Naive thymus-derived CD8-positive, alpha-beta T cell (primary cell): ENCODE measurements at places on chromosomes 12 and 14.
A peak's percentile ranks its signal among the peaks of the same experiment; 100 is the strongest.

DNA sequence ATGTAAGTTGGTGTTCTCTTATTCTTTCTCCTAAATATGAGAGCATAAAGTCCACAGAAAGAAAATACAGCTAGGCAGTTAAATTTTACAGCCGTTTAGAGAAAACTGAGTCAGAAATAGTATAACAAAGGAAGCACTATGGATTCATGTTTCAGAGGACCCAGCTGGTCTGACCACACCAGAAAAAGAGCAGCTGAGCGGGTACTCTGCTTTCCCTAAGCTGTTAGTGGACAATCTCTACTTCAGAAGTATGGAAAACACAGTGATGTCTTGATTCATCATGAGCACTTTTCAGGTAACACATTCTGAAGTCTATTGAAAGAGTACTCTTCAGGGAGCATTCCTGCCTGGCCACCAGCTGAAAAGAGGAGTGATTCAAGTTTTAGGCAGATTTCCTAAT, 12.4 kb downstream of the PPM1H start:
- no peak for DNase-seq

DNA sequence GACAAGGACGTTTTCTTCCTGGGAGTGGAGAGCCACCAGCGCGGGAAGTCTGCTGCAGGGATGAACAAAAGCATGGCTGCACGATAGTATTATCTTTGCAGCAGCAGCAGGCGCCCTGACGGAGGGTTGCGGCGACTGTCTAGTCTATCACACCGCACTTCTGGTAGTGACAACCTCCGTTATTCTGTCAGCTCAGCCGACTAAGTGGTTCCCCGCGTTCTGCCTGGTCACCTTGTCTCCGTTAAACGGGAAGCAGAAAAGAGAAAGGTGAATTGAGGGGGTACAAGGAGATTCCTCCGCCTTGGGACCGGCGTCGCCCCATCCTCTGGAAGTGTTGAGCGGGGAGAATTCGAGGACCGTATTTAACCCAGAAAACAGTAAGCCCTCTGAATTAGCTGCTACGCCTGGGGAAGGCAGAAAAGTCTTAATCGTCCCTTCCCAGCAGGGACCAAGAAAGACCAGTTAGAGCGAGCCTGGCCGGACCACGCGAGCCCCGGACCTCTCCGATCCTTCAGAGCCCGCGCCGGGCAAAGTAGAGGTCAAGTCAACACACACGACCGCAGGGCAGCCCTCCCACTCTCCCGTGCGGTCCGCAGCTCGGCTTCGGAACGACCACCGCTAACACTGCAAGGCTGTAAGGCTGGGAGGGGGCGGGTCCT, 536 bp upstream of the DAAM1 start:
- DNase-seq = peak; percentile 66

GRCh38 chr12:31034372-31034771, 39.3 kb upstream of the DDX11 start:
- DNase-seq = no peak

DNA sequence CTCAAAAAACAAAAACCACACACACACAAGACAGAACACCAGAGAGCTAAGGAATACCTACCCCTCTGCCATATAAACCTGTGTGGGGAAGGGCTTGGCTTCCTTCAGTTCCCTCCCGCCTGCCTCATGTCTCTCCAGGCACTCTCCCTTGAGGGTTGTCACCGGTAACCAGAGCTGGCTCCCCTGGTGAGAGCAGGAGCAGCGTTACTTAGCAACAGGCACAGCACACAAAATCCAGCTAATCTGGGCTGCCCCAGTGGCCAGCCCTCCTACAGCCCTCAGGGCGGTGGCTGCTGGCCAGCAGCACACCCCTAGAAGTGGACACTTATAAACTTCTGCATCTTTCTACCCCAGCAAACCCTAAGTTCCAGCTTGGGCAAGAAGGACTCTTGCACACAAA, 21.6 kb upstream of the NR4A1 start:
- DNase-seq = no peak

- DNase-seq = no peak
Observed at GRCh38 chr12:12323591-12323990, 26.5 kb downstream of the MANSC1 start.

DNA sequence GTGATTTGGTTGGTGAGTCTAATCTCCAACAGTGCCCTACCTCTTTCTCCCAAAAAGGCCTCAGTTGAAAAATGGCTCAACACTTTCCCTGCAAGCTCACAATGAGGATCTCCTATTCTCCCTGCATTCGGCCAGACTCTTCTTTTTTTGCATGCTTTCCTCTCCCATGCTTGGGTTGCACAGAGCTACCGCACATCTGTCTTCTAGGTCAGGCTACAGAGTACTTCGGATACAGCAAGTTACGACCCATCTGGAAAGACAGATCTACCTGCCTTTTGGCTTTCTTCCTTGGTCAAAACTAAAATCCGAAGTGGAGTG, 305 bp upstream of the SLC16A7 start:
- DNase-seq = no peak

GRCh38 chr14:31961896-31962295, 115.2 kb upstream of the ARHGAP5 start:
- DNase-seq = no peak

GRCh38 chr12:78157199-78157598, 326.5 kb downstream of the NAV3 start:
- DNase-seq = no peak

DNA sequence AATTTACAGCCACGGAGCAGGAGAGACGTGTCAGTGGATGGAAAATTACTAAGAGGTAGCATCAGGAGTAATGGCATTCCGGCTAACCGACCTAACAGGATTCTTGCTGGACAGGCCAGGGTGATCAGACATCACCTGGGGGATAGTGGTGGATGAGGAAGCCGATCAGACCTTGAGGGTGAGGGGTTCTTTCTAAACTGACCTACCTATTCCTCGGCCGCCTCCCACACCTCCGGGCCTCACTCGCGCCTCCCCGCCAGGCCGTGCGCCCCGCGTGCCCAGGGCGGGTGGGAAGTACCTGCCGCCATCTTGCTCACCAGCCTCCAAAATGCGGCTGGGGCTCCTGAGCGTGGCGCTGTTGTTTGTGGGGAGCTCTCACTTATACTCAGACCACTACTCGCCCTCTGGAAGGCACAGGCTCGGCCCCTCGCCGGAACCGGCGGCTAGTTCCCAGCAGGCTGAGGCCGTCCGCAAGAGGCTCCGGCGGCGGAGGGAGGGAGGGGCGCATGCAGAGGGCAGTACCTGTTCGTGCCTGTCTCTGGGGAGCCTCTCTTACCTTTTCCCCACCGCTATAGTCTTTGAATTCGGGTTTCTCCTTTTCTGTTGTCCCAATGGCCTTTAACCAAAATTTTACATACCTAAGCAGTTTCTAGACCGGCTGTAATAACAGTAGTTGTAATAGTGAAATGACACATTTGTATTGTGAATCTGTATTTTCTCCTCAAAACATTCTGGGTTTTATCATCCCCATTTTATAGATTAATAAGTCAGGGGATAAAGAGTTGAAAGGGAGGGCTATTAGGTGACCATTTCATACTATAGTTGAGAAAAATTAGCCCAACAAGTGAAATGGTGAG, at the start of gene TMPRSS12:
Gene TMPRSS12 (plus strand): TSS at position 290 of the 857 bp plus-strand sequence. CDS start 39 bp downstream, at position 329.
- no peak for DNase-seq

- no peak for DNase-seq
Observed at GRCh38 chr14:74902941-74903705, 19.9 kb downstream of the RPS6KL1 start.

- DNase-seq = no peak
Observed at GRCh38 chr14:65370801-65371248, 41.7 kb upstream of the FUT8 start.

DNA sequence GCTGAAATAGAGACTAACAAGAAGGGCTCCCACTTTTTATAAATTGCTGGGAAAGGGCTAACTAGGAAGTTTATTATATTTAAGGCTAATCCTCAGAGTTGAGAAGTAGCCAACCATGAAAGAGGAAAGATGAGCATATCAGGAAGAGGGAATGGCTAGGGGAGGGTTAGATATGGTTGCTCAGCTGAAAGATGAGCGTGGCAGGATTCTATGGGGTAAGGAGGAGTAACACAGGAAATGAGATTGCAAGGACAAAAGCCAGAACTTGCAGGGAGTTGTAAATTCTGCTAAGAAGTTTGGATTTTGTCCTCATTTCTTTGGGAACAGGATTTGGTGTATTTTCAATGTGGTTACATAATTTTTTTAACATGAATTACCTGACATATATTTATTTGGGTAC, 127.4 kb upstream of the ATP2B1 start:
- DNase-seq = no peak

DNA sequence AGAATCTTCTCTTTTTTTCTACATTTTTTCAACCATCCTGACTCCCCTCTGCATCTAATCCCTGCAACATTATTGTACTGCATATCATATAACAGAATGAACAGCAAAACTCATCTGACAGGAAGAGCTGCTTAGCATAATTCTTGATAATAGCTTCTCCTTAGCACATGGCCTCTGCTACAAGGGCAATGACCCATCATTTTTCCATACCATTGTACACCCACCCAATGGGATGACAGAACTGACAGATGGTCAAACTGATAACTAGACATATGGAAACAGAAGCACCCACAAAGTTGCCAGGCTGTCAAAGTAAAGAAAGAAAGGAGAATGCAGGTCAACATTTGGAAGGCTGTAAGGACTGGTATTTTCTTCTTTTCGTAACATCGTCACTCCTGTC, 390.4 kb upstream of the USP15 start:
- DNase-seq = no peak

DNA sequence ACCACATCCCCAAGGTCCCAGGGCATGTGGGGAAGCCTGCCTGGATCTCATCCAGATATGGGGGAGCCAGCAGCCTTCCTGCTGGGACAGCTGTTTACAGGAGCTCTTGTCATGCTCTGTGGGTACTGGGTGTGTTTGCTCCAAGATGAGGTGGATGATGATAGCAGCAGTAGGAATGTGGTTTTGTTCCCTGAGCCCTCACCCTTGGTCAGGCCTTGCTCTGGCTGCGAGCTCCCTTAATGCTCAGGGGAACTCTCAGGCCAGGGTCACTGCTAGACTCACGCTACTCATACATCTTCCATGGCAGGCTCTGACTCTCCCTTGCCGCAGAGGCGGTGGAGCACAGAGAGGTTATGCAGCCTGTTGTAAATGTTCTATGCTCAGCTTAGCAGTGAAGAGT, 990.3 kb downstream of the AACS start:
- no peak for DNase-seq

DNA sequence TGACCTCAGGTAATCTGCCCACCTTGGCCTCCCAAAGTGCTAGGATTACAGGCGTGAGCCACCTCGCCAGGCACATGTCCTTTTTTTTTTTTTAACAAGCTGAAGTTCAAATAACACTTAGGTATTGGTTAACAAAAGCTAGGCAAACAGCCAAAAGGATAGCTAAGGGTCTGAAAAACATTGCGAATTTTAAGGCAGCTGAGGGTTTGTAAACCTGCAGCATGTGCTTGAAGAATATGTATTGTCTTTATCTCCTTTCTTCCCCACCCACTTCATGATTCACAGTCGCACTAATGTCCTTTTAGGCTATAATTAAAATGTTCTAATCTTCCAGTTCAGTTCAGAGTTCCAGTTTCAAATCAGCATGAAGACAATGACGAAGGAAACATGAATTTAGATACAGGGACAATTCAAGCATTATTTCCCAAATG, 30.1 kb upstream of the CERS5 start:
- DNase-seq = no peak

DNA sequence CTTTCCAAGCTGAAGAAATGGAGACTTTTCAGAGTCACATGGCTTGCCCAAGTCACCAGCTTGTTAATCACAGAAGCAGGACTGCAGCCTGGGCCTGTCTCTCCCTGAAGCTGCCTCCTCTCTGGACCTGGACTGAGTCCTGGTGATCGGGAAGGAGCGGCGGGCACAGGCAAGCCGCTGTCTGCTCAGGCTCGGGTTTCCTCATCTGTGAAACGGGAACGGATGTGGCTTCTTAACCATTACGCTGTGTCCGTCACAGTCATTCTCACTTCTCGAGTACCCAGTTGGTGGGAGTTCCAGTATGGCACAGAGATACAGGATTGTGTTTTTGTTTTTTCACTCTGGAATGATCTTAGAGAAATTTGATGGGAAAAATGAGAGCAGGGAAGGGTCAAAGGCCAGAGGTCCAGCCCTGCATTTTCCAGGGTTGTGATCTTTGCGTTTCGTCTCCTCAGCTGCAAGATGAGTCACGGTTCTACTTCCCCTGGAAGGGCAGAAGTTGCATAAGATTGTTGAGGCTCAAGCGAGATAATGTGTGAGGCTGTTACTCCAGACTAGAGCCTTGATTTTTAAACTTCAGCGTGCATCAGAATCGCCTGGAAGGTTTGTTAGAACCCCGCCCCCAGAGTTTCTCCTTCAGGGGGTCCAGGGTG, 7.6 kb upstream of the LRTM2 start:
- DNase-seq = no peak

DNA sequence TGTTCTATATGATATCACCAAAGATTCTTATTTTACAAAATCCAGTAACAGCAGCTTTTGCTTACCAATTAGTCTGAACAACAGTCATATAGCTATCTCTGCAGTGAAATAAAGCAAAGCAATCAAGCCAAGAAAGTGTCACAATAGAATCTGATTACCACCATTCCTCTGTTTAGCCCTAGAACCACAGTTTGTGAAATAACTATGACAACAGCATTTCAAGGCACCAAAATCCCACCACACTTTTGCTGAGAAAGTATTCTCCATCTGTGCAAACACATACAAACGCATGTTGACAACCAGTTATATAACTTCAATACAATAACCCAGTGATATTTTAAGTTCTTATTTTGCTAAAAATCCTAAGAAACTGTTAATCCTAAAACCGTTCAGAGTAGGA, 7.4 kb downstream of the PPP1R13B start:
- no peak for DNase-seq
